ENCODE measurements at places on chromosomes 13 and 19. TPM values are rescaled to one million over a fixed set of nuclear protein-coding genes. Genes with fewer than 3 reads are reported as not detected.
A peak's percentile ranks its signal among the peaks of the same experiment; 100 is the strongest.

Gene DZIP1
- 0.05 TPM for total RNA-seq

Gene LGALS13
- not detected for total RNA-seq

Gene SPTBN4
- 0.23 TPM for total RNA-seq

Gene RNU6-9
- not detected for total RNA-seq

- DNase-seq: no peak
These were observed 319.8 kb downstream of the PCDH20 start for GRCh38 chr13:61095885-61096284.

GRCh38 chr19:45404557-45405434 is at the start of gene PPP1R13L:
Gene PPP1R13L (minus strand): TSS chr19:45405069. CDS start chr19:45398318, 6,751 bp downstream.
- peak; percentile 74 for DNase-seq

DNA sequence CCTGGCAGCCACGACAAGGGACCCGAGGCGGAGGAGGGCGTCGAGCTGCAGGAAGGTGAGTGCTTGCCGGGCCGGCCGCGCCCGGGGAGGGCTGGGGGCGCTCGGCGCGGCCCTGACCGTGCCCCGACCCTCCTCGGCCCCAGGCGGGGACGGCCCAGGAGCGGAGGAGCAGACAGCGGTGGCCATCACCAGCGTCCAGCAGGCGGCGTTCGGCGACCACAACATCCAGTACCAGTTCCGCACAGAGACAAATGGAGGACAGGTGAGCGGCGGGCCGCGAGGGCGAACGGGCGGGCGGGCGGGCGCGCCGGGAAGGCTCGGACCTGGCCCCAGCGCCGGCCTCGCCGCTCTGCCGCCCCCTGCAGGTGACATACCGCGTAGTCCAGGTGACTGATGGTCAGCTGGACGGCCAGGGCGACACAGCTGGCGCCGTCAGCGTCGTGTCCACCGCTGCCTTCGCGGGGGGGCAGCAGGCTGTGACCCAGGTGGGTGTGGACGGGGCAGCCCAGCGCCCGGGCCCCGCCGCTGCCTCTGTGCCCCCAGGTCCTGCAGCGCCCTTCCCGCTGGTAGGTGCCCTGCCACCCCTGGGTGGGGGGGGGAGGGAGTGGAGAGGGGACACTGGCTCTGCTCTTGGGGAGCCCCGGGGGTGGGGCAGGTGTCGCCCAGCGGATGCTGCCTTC is 816 bp downstream of the USF2 start:
- DNase-seq: peak; percentile 79
